ENCODE measurements at places on chromosomes 2 and 18.

DNA sequence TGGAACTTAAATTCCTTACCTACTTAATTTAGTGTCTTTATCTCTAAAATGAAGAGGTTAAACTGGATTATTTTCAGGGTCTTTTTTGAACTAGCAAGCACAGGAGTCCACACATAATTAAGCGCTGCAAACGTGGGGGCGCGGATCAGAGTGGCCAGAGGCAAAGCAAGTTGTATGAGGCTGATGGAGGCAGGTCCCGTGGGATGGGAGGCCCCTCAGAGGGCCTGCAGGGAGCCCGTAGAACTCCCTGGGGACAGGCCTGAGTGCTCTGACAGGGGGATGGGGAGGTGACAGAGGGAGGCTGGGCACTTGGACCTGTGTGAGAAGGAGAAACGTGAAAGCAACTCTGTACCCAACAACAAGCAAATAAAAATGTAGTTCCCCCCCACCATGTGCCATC is 177.8 kb downstream of the ACKR3 start:
- peak; percentile 55 for DNase-seq

DNA sequence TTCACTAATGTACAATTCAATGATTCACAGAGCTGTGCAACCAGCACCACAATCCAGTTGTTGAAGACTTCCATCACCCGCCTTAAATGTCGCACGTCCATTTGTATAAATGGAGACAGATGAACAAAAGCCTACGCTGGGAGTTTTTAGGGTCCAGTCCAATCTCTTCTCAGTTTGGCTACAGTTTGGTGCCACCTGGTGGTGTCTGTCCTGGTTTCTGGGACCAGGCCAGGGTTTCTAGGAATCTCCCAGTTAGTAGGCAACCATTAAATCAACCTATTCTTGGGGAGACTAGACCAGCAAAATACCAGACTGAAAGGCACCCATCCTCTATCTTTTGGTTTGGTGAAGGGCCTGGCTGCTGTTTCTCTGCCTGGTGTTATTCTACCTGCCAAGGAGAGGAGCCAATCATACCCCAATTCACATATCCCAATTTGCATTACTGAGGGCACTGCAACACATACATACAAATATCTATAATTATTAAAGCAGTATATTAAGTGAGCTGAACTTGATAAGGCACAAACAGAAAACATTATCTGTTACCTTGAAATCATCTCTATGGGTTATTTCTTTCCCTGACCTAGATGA is 3.2 kb upstream of the DDX1 start:
- DNase-seq = no peak

GRCh38 chr18:13221869-13222855 is 3.6 kb downstream of the LDLRAD4 start:
- peak; percentile 85 for DNase-seq

DNA sequence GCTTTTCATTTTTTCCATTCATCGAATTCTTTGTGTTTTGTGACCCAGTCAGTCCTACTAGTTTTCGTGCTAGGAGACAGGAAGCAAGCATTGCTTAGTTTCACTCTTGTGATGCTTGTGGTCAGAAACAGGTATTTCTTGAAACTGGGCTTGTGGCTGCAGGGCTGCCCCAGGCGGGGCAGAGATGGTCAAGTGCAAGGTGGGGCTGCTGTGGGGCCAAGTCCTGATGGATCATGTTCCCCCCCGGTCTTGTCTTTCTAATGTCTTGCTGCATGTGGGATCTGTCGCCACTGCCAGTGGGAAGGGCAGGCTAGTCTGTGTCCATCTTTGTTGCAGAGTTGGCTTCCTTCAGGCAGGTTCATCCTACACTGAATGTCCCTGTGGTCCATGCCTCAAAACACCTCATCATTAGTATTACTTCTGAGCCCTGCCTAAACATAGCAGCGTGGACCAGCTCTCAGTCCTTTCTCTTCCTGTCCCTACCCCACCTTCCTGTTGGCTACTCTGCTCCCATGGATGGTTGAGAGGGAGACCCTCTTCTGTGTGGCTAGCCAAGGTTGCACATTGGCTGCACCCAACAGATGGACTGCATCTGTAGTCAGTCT is 38.7 kb downstream of the INPP4A start:
- DNase-seq = peak; percentile 45

DNA sequence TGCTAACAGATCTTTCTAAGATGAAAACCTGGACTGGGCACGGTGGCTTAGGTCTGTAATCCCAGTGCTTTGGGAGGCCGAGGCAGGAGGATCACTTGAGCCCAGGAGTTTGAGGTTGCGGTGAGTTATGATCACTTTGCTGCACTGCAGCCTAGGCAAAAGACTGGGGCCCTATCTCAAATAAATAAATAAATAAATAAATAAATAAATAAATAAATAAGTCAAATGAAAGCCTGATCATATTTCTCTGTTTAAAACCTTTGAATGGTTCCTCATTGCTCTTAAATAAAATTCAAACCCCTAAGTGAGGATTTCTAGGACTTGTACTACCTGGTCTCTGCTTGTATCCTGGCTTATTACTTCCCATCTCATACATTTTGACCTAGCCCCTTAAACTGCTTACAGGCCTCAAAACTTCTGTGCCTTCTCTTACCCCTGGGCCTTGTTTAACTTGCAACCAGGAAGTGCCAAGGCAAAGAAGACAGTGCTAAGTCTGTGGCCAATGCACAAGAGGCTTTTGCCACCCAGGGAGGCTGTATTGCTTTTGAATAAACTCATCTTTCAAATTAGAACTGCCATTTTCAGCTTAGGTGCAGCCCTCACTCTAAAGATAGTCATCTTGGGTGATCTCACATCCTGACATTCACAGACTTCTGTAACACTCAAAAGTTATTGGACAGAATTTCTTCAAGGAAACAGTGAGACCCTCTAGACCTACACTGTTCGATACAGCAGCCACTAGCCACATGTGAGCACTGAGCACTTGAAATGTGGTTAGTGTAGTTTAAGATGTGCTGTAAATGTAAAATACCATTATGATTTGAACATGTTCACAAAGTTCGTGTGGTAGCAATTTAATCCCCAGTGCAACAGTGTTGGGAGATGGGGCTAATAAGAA is 73.7 kb downstream of the POLE4 start:
- no peak for DNase-seq

- peak; percentile 99 for DNase-seq
Observed at GRCh38 chr2:218272531-218273212, 2.4 kb downstream of the PNKD start.

- no peak for DNase-seq
Observed at GRCh38 chr18:55346961-55347740, 240.8 kb downstream of the TCF4 start.

- no peak for DNase-seq
Observed at GRCh38 chr18:12520442-12520992, 112.8 kb downstream of the PRELID3A start.

DNA sequence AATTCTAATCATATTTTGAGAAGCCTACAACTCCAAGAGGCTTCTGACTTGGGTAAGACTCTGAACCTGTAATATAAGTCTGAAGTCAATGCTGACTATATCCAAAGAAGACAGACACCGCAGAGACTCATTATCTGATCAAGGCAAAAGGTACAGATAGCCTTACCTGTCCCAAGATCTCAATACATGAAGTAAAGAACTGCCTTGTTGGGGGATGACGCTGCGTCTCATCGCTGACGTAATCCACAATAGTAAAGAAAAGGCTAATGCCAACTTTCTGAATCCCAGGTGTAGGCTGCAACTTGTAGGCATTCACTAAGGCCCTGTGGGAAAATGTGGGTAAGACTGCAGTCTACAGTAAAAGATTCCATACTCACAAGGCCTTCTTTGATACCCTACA is 62.1 kb downstream of the SIGLEC15 start:
- DNase-seq = no peak

- DNase-seq = no peak
Observed at GRCh38 chr18:572831-573289, 7.3 kb upstream of the CETN1 start.

DNA sequence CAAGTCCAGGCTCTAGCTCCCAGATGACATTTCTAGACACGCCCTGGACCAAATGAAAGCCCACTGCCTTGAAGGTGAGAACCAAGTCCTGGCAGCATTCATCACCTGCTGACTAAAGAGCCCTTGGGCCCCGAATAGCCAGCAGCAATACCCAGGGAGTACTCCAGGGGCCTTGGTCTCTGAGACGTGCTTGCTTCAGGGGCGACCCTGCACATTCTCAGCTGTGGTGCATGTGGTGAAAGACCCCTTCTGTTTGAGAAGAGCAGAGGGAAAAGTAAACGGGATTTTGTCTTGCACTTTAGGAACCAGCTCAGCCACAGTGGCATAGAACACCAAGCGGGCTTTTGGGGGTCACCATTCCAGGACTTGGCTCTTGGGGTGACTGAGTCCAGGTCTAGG is 260.5 kb upstream of the MYT1L start:
- DNase-seq = no peak

GRCh38 chr2:204545861-204546735 is 823 bp downstream of the PARD3B start:
- no peak for DNase-seq

- DNase-seq = no peak
Observed at GRCh38 chr2:112959109-112959812, 18.5 kb upstream of the IL36G start.

- DNase-seq = no peak
Observed at GRCh38 chr2:130302164-130302886, 40.4 kb upstream of the IMP4 start.

GRCh38 chr18:13587937-13588336 is 138.4 kb downstream of the FAM210A start:
- DNase-seq = no peak

DNA sequence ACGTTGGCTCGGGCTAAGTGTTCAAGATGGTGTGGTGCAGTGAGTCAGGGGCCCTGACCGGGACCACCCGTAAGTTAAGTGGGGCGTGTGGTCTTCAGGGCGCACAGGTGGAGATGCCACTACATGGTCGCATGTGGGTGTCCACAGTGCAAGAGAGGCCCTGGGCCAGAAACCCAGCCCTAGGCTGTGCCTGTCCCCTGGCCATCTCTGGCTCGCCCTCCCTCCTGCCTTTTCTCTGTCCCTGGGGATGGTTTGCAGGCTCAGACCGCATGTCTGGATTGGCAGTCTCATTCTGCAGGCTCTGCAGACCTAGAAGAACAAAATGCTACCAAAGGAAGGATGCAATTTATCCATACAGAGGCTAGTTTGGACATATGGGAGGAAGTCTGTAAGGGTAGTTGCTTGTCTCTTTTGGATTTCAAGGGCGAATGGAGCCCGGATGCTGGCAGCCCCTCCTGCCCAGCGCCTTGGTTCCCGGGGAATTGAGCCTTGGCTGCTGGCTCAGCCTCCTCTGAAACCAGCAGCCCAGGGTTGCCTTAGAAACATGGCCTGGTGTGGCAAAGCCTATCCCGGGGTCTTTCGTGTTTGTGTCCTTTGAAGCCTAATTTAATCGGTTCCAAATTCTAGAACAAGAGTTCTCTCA is 417.5 kb upstream of the HS6ST1 start:
- no peak for DNase-seq

GRCh38 chr18:34909637-34910364 is 131.4 kb upstream of the MAPRE2 start:
- DNase-seq = no peak

GRCh38 chr18:61896757-61897156 is 4.0 kb upstream of the RNF152 start:
- peak; percentile 67 for DNase-seq

DNA sequence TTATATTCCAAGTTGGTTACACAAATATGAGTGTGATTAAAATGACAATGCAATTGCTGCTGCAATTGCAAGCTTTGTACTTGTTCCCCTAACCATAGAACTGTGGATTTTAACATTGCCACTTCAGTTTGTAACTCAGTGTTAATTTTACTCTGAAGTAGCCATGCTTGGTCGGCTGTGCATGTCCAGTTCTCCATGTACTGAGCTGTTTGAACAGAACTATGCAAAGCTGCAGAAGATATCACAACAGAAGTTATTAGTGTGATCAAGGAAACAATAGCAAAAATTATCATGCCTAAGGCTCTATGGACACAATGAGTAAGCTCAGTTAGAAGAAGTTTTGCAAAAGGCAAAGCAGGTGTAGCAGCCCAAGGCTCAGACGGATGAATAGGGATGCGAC is 45.3 kb downstream of the CXCR4 start:
- DNase-seq = no peak

- DNase-seq = no peak
Observed at GRCh38 chr2:86492048-86492453, 50.9 kb downstream of the KDM3A start.

DNA sequence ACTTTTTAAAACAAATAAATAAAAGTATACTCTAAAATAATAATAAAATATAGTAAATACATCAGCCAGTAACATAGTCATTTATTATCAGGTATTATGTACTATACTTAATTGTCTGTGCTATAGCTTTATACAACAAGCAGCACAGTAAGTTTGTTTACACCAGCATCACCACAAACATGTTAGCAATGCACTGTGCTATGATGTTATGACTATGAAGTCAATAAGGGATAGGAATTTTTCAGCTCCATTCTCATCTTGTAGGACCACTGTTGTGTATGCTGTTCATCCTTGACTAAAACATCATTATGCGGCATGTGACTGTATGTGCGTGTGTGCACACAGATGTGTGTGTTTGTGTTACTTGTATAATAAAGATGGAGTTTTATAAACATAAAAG is 137.5 kb downstream of the LYPD6B start:
- DNase-seq = no peak

GRCh38 chr18:26708806-26709716 is 156.4 kb downstream of the AQP4 start:
- DNase-seq = no peak

DNA sequence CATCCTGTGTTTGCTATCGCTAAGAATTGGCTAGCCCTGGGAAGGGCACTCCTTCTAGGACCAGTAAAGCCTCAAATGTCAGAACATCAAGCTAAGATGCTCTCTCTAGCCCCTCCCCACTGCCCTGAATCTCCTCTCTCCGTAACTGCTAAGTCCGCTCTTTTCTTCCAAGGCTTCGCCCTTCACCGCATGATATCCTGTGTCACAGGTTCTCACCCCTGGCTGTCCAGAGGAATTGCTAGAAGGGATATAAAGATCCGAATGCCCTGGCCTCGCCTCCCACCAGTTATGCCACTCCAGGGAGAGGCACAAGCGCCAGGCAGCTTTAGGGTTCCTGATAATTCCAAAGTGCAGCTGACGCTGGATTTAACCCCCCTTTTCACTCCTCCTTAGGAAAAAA is 17.1 kb upstream of the GPR45 start:
- DNase-seq = no peak

GRCh38 chr18:44518091-44518615 is 162.5 kb upstream of the SETBP1 start:
- DNase-seq = no peak

GRCh38 chr18:41449612-41450011 is 505.4 kb upstream of the PIK3C3 start:
- no peak for DNase-seq

GRCh38 chr2:9113916-9114315 is 92.7 kb upstream of the ASAP2 start:
- no peak for DNase-seq

DNA sequence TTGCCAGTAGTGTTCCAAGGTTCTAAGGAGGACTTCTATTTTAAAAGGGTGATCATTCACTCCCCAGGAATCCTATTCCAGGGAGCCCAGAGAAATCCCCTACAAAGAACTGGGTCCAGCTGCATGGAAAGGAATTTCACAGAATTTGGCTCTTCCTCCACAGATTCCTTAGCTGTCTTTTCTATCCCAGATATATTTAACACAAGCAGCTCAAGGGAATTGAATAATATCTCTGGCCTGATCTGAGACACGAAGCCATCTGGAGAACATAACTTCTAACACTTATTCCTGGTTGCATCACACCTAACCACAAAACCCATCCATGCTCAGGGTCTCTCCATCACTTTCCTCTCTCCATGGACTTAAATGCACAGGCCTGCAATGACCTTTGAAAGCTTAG is 306.7 kb upstream of the ACVR2A start:
- DNase-seq = no peak

GRCh38 chr2:241020629-241021190 is 22.3 kb downstream of the SNED1 start:
- DNase-seq = no peak

- DNase-seq = no peak
Observed at GRCh38 chr2:211477537-211478275, 921.3 kb downstream of the CPS1 start.
